ENCODE measurements at places on chromosomes 13 and 19. TPM values are rescaled to one million over a fixed set of nuclear protein-coding genes. Genes with fewer than 3 reads are reported as not detected.

The MEIS3 gene
- 6.6 TPM for total RNA-seq

The SPRY2 gene
- 78.3 TPM for total RNA-seq

The CEACAM7 gene
- total RNA-seq: not detected

The ZNF14 gene
- total RNA-seq: 11.3 TPM

The SELENOV gene
- not detected for total RNA-seq

The LILRB3 gene
- 23.9 TPM for total RNA-seq

The SULT2B1 gene
- not detected for total RNA-seq

The ANGPTL4 gene
- total RNA-seq: 9.2 TPM

The SIAH3 gene
- not detected for total RNA-seq

The ZNF649 gene
- total RNA-seq: 16.3 TPM

The CELF5 gene
- 0.18 TPM for total RNA-seq

The TPTE2 gene
- total RNA-seq: not detected

The PALM gene
- 130 TPM for total RNA-seq

The MPND gene
- total RNA-seq: 13.1 TPM

The PALM3 gene
- 4.5 TPM for total RNA-seq

The ELANE gene
- total RNA-seq: 2.1 TPM

The TRPM4 gene
- 32.5 TPM for total RNA-seq

The TMC4 gene
- total RNA-seq: 2.9 TPM

The SETDB2 gene
- 18.9 TPM for total RNA-seq

The MAB21L1 gene
- total RNA-seq: 1.5 TPM

The DPF1 gene
- total RNA-seq: not detected

The KIR3DL2 gene
- total RNA-seq: not detected

The IQCN gene
- total RNA-seq: 12.7 TPM

The PDCD2L gene
- 11.6 TPM for total RNA-seq

The NLRP9 gene
- not detected for total RNA-seq

The KIR2DL4 gene
- total RNA-seq: not detected

The UPK1A gene
- not detected for total RNA-seq

The HSPBP1 gene
- total RNA-seq: 16.1 TPM

The SGCG gene
- total RNA-seq: 1.3 TPM

The MAST3 gene
- total RNA-seq: 20.1 TPM

The SIGLEC6 gene
- 2.4 TPM for total RNA-seq

The GPR4 gene
- 29.7 TPM for total RNA-seq

The LHB gene
- not detected for total RNA-seq

The ANGPTL8 gene
- 15.5 TPM for total RNA-seq

The CYSLTR2 gene
- 1.4 TPM for total RNA-seq

The CCDC194 gene
- total RNA-seq: 0.62 TPM

The TMEM91 gene
- 23.5 TPM for total RNA-seq

The PTGER1 gene
- total RNA-seq: 2.4 TPM

The CEACAM4 gene
- 1.9 TPM for total RNA-seq

The SERPINE3 gene
- 0.31 TPM for total RNA-seq

The CYP4F8 gene
- not detected for total RNA-seq

The IZUMO4 gene
- total RNA-seq: 37.8 TPM

The FAM216B gene
- total RNA-seq: not detected

The KLK12 gene
- not detected for total RNA-seq

The EFNA2 gene
- total RNA-seq: not detected

The SMIM7 gene
- total RNA-seq: 71.9 TPM

Measured in sciatic nerve (tissue), 2 donors.